ENCODE measurements at places on chromosomes 3 and 15.

DNA sequence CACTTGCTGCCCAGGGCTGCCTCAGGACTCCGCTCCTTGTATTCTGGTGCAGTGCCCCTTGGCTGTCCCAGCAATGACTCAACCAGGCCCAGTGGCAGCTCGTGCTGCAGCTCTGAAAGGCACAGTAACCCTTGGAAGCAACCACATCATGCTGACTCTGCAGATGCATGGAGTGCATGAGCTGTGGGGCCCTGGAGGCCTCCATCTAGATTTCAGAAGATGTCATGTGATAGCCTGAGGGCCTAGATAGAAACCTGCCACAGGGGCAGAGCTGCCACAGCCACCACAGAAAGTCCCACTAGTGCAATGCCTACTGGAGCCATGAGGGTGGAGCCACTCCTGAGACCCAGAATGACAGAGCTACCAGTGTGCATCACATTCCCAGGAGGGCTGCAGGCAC, 117.1 kb upstream of the SMAD3 start:
- no peak for DNase-seq

GRCh38 chr3:98353554-98353953, at the start of gene OR5K4:
OR5K4 (plus strand) TSS chr3:98353854; CDS start chr3:98353854, 0 bp downstream.
- DNase-seq: no peak

DNA sequence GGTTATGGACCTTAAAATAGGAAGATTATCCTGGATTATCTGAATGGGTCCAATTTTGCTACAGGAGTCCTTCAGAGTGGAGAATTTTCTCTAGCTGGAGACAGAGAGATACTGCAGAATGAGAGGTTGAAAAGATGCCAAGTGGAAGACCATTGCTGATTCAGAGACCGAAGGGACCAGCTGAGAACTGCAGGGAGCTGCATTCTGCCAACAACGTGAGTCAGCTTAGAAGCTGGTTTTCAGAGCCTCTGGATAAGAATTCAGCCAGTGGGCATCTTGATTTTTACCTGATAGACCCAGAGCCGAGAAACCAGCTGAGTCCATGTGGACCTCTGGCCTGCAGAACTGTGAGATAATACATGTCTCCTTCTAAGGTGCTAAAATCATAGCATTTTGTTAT, 234.0 kb downstream of the NR2F2 start:
- no peak for DNase-seq

GRCh38 chr3:16607718-16608117, 2.5 kb upstream of the DAZL start:
- DNase-seq: no peak

Measured in cerebellum (tissue), 4 donors.